ENCODE measurements at places on chromosomes 7 and 10.

GRCh38 chr10:22626784-22627183, 87.6 kb downstream of the PIP4K2A start:
- DNase-seq: peak; percentile 44

DNA sequence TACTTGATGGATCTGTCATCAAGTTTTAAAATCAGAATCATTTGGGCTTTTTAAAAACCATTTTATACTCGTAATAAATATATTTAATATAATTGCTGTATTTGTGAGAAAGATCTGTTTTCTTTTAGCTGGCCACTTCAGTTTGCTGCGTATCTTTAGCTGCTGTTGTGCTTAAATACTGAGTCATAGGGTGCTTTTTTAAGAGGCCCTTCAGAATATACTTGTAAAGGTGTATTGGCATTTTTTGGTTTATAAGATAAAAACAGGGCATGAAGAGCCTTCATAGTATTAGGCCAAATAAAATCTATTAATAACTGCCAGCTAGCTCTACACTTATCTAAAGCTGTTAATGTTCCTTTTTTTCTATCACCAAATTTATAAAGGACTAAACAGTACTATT, 43.8 kb downstream of the STK17A start:
- no peak for DNase-seq

GRCh38 chr10:124746992-124747391, 2.8 kb upstream of the FAM53B start:
- no peak for DNase-seq

- DNase-seq: no peak
Observed at GRCh38 chr7:12722636-12723605, 35.5 kb downstream of the ARL4A start.

GRCh38 chr7:117715784-117716445, 157.3 kb downstream of the CTTNBP2 start:
- peak; percentile 44 for DNase-seq

DNA sequence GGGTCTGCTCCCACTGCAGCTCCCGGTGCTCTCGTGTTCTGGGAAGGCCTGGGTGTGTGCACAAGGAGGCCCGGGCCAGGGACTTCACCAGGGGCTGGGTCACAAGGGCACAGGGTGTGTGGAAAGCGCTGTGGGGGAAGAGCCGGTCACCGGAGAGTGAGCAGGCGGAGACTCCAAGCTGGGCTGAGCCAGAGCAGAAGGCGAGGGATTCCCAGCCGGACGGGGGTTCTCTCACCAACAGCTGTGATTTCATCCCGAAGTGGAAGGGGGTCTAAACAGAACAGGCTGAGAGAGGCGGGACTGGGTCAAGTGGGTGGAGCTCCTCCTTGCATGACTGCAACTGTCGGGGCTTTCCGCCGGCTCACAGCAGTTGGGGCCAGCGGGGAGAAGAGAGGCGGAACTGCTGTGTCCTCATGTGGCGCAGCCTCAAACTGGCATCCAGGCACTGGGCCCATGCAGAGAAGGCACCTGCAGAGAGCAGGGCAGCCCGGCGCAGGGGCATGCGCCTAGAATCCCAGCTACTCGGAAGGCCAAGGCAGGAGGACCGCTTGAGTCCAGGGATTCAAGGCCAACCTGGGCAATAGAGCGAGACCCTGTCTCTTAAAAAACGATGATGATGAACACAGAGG, 7.6 kb upstream of the ORAI2 start:
- DNase-seq: no peak

- no peak for DNase-seq
Observed at GRCh38 chr10:124689911-124690498, 54.2 kb downstream of the FAM53B start.

DNA sequence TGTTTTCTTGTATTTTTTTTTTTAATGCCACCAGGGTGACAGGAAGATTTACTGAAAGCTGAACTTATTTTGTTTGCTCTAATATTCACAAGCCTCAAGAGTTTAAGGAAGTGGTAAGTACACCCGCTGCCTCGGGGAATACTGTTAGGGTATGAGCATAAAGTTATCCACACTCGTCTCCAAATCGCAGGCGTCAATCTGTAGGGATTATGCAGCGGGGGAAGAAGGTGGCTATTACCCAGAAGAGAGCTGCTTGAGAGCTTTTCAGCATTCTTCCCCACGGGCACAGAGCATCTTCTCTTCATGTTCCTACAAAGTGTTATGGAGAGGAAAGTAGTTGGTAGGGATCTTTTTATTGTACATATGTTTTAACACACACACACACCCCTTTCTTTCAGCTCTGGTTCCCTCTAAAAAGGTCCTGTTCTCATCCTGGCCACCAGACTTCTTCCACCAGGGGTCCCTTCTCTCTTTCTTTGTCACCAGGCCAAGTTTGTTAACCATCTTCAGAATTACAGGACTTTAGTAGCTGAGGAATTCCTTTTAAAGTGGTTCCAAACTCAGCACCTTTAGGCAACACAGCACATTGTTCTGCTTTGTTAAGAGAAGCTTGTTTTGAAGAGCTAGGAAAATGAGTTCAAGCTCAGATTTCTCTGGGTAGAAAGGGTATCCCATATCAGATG, 411.6 kb upstream of the GALNT17 start:
- no peak for DNase-seq

DNA sequence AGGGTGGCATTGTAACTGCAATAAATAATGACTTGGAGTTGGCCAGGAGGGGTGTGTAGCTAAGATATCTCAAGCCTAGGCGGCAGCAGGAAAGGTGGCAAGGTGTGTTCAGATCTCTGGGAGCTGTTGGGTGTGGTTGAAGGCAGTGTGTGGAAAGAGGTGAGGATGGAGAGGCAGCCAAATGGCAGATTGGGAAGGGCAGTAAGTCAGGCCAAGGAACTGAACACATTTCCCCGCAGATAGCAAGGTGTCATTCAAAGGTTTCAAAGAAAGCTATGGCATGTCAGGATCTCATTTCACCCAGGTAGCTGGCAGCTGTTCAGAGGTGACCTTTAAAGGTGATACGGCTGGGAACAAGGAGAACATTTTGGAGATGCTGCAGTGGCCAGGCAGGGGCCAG, 586.0 kb upstream of the MGMT start:
- DNase-seq: no peak

- no peak for DNase-seq
Observed at GRCh38 chr10:78549140-78549935, 515.7 kb downstream of the RPS24 start.

DNA sequence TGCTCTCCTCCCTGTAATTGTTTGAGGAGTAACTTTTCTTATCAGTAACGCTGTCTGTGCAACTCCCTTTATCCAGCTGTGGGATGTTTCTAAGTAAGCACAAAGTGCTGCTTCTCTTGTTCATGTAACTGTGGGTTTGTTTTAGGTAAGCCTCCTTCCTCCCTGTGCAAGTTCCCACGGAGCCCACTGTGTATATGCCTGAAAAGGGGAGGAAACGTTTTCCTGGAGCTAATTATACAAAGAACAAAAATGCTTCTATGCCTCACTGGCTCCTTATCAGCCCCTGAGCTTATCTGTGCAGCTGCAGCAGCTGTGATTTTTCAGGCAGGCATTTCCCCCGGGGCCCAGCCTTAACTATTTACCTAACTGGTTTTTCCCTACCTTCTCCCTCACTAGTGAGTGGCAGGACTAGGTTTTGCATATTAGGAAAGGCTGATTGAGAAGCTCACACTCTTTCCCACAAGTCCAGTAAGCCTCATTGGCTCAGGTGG, 593.4 kb upstream of the GHITM start:
- no peak for DNase-seq

DNA sequence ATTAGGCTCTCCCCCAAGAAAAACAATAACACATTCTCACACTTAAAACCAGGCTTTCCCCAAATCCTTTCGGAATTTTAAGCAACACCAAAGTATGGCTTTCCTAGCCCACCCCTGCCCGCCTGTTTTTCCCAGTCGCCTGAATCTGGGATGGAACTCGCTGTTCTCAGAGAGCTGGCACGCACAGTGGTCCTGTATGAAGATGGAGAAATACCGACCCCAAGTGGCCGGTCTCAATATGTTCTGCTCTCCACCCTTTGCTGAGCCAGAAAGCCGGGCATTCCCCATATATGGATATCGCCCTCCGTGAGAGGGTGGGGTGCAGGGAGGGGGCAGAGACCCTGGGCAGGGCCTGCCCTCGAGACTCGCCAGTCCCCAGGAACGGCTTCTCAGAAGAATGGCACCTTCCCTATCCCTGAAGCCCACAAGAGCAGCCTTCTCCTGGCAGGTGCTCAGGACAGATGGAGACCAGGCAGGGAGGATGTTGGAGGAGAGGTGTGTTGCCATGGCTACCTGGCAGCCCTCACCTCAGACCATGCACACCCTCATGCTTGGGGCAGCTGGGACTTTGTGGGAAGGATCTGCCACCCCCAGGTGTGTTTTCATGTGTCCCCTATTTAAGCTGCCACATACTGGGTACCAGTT, 3.4 kb downstream of the TACR2 start:
- peak; percentile 73 for DNase-seq

DNA sequence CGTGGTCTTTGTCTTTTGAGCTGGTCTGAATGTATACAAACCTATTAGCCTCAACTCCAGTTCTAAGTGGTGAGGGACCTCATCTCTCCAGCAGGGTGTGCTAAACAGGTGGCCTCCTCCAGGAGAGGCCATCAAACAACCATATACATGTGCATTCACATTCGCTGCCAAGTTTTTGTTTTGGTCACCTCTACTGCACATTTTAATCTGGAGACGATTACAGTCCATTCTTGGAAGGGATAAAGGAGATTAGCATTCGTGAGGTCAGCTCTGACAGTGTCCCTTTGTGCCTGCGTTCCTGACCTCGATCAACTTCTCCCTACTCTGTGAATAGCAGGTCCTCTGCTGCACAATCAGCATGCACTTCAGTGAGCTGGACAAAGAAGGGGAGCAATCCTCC, 60.8 kb downstream of the RHOBTB1 start:
- DNase-seq: peak; percentile 22

DNA sequence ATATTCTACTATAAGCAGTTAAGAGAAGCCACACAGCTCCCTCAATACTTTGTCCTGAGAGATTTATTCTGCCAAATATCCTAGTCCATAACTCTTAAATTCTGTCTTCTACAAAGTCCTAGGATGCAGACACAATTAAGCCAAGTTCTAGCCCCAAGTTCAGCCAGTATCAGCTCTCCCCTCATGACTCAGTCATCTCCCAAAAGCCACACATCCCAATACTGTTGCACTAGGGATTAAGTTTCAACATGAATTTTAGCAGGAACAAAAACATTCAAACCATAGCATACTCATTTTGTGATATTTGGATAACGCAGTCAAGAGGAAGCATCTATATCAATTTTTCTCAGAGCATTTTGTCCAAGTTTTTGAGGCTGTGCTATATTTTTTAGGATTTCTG, 277.4 kb downstream of the FZD1 start:
- DNase-seq: no peak

DNA sequence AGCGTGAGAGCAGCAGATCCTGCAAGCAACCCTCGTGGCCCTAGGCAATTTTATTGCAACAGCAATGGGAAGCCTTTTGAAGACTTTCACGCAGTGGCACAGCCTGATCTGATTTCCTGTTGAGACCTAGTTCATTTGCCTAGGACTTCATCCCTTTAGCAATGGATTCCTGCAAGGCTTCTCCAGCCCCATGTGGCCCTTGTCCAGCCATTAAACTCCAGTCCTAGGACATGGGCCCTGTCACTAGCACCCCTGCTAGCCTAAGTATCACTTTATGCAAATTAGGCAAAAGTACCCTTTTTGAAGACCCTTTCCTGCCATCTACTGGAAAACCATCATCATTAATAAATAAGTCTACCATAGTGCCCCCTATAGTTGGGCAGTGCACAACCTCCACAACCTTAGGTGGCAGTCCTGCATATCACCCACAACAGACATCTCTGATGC, 379.4 kb downstream of the GALNT17 start:
- DNase-seq: no peak

DNA sequence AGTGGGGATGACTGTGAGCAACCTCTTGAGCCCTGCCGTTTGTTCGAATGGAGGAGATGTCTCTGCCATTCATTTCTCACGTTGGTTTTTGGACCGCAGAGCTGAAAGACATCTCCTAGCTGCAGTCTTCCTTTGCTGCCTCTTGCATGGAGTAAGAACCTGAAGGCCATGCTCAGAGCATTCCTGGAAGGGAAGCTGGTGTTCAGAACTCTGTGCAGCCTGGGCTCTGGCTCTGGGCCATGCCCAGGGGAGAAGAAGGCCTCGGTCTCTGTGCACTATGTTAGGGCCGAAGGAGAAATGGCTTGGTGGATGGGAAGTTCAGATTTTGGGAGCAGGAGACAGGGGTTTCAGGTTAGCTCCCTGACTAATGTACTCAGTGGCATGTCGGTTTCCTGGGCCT, 22.9 kb downstream of the SFTPD start:
- no peak for DNase-seq

GRCh38 chr10:118333871-118334270, 8.3 kb downstream of the FAM204A start:
- no peak for DNase-seq

DNA sequence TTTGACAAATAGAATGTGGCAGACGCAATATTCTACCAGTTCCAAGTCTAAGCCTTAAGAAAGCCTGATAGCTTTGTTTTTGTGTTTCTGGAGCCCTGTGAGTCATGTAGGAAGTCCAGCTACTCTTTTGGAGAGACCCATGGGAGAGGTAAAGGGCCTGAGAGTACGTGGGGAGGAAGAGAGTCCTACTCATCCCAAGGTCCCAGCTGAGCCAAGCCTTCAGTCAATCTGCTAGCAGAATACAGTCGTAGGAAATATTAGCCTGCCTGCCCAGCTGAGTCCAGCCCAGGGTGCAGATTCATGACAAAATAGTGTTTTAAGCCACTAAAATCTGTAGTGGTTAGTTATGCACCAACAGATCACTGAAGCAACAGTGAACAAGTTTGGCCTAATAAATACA, 9.0 kb upstream of the GNA12 start:
- no peak for DNase-seq

All from EL (cell line).